ENCODE measurements at places on chromosomes 16 and 17.

GRCh38 chr17:56812901-56813388 lies 20.8 kb downstream of the C17orf67 start:
- no peak for DNase-seq

- DNase-seq = peak; percentile 79
These were observed 12.6 kb upstream of the TCF25 start for GRCh38 chr16:89860747-89861304.

- DNase-seq = no peak
These were observed 208.0 kb downstream of the FOXL1 start for GRCh38 chr16:86786338-86786737.

DNA sequence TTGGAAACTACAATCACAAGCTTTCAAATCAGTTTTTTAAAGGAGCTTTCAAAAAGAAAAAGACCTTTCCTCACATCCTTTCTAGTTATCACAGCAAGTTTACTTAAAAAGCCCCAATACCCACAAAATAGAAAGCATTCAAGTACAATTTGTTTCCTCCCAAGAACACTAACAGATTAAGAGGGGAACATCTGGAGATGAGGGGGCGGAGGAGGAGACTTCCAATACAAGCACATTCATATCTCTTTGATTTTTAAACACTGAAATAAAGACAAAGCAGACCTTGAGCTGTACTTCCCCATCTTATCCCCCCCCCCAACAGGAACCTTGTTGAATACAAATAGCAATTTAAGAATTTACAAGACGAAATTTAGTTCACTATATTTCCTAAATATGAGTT lies 2.0 kb downstream of the YWHAE start:
- no peak for DNase-seq

DNA sequence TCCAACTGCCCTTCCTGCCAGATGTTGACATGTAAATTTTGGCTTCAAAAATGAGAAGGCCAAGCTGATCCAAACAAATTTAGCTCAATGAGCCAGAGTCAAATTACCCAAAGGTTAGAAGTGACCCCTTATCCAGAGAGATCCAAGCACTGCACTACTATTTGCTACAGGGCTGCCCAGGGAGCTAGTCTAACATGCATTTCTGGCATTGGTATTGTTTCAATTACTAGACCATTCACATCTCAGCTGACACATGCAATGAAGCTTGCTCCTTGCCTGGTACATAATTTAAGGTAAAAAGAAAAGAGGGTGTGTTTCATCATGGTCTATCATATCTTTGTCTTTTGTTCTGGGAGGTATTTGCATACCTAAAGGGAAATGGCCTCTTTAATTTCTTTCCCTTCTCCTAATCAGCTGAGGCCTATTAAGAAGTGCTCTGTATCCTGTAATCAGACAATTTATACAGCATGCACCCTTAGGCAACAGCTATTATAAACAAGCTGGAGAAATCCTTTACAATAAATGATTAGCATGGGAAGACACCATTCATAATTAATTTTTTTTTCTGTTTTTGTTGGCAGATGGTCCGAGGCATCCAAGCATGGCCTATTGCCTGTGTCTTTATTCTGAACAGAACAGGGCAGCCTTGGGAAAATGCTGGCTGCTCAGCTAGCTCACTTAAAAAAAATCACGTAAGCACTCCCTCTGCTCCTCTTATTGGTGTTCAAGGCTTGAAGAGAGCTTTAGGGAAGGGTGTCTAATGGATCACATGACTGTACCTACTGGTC lies 161.5 kb upstream of the SALL1 start:
- no peak for DNase-seq

DNA sequence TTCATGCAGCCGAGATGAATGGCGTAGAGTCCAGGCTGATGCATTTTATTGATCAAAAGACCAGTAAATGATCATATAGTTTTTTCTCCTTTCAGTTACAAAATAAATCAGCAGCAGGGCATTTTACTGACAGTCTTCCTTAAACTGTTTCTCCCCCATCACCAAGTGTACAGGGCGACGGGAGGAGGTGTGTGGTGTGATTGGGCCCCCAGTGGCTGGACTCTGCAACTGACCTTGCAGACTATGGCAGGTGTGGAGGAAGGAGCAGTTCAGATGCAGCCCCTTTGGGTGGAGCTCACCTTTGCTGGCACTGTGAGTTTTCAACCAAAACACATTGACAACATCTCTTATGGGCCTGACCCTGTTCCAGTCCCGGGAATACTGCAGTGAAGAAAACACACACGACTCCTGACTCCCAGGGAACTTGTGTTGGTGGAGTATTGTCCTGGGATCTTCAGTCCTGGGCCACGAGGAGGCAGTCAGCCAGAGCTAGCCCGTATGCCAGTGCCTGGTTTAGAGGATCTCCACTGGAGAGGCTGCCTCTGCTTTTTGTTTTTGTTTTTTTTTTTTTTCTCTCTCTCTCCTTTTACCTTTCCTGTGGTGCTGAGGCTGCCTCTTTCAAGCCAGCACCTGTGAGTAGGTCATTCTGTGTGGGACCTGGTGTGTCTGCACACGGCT lies 29.8 kb downstream of the KIAA0513 start:
- no peak for DNase-seq

DNA sequence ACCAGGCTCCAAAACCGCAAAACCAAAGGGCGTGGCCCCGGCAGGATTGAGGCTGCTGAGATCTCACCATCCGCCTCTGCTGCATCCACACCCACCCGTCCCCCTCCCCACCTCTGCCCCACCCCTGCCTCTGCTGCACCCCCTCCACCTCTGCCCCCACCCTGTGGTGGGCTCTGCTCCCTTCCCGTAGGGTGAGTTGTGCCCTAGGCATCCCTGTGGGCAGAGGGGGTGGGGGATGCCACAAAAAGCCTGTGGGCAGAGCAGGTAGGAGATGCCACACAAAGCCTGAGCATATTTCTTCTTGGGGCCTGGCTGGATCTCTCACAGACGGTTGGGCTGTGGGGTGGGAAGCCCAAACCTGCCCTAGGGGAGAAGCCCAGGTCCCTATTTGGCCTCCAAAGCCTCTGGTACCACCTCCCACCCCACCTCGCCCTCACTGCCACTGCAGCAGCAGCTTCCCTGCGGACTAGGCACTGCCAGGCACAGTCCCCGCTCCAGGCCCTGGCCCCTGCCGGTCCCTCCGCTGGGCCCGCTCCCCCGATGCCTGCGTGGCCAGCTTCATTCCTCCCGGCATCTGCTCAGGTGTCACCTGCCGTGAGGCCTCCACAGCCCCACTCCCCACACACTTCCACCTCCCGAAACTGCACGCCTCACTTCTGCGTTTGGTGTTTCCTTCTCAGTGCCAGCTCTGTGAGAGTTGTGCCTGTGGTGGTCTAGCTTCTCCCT lies 11.3 kb upstream of the PABPN1L start:
- no peak for DNase-seq

DNA sequence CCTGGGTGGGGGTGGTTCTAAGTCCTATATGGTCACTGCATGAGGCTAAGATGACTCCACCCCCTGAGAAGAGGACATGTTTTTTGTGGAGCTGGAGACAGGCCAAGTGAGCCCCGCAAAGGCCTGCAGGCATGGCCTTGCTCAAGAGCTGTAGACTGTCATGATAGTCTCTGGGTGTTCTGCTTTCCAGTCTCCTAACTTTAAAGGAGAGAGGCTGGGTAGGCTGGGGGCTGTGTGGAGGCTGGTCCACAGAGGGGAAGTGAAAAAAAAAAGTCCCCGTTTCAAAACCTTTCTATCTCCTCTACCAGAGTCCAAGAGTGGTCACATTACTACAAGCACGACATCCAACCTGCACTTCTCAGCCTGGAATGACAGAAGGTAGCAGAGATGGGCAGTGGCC lies 27.1 kb downstream of the CDRT4 start:
- no peak for DNase-seq

- no peak for DNase-seq
These were observed 40.6 kb upstream of the ZNF267 start for GRCh38 chr16:31833047-31833446.

- DNase-seq = no peak
These were observed 923 bp downstream of the ANKRD13B start for GRCh38 chr17:29593591-29594518.

DNA sequence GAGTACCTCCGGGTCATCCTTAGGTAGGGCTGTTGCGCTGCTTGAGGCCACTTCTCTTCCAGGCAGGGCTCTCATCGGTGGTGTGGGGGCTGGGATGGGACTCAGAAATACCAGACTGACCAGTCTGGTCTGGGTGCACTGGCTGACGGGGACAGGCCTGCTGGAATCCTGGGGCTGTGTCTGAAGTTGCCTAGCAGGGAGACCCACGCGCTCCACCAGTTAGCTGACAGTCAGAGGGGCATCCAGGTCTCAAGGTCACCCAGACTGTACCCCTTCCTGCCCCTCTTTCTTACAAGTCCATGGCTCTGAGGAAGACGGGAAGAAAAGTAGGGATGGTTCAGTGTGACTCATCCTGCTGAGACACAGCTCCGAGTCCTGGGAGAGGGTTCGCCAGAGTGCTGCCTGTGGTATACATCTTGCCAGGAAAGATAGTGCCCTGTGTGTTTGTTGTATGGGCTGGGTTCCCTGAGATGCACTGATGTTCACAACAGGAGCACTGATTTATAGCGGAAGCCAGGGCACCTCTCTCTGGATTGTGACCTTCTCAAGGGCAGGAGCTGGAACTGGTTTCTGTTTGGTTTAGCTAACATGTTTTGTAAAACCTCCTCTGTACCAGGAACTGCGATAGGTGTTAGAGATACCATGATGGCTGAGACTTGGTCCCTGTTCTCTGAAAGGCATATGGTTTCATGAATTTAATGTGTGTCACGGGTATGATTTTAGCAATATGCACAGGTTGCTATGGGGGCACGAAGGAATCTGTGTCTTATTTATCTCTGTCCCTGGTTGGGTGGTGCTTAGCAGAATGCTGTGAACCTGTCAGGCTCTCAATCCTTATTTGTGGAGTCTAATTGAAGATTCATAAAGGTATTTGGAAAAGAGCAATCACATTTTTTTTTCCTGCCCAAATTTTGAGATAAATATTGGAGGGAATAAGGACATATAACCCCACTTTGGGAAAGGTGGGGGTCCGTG lies 97.5 kb downstream of the OR1D5 start:
- DNase-seq = no peak

DNA sequence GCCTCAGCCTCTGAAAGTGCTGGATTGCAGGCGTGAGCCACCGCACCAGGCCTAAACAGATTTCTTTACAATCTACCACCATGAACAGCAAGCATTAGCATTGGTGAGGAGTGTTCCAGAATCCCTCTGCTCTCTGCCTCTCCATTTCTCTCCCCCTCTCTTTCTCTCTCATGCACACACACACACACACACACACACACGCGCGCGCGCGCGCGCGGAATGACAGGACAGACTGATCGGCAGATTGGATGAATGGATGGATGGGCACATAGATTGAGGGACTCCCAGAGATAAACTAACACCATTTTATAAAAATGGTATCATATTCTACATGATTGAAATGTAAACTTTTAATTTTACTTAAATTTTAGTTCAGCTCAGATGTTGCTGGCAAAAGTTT lies 3.3 kb downstream of the CARD14 start:
- DNase-seq = no peak

DNA sequence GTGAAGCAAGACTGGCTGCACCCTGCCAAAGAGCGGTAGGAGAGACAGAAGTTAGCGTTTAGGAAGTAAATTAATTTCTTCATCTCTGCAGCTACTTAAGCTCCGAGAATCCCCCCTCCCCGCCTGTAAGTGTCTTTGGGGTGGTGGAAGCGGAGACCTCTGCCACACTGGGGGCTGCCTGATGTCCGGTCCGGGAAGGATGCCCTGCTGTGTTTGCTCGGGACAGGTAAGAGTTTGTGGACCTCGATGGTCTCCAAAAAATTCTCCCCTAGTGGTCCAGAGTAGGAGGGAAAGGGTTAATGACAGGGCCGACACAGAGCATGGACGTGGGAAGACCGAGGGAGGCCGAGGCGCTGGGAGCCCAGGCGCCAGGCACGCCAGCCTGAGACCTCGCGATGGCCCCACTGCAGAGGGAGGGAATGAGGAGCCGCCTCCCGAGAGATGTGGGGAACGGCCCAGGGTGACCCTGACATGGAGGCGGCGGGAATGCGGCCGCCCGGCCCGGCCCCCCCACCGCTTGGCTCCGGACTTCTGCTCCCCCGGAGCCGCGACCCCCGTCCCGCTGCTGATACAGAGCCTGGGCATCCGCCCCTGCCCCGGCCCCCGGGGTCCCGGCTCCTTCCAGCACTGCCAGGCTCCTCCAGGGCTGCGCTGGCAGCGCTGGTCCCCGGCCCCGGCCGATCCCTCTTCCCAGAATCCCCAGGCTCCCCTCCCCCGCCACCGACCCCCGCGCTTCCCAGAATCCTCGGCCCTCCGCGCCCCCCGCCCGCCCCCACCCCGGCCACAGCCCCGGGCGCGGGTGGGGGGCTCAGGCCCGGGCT lies 680 bp downstream of the ZNF629 start:
- no peak for DNase-seq
